Pancreas (tissue), 10 donors: ENCODE measurements at places on chromosomes 12 and 14. TPM values are rescaled to one million over a fixed set of nuclear protein-coding genes. Genes with fewer than 3 reads are reported as not detected.

BBS10 gene
- 2.2 TPM for total RNA-seq

CCDC175 gene
- not detected for total RNA-seq

RNF212B gene
- total RNA-seq: 0.12 TPM

HOXC9 gene
- total RNA-seq: not detected

CCND2 gene
- 70.5 TPM for total RNA-seq

NRIP2 gene
- 0.23 TPM for total RNA-seq

RERG gene
- 2.0 TPM for total RNA-seq

HOXC4 gene
- total RNA-seq: 0.23 TPM

FAM90A1 gene
- 0.44 TPM for total RNA-seq

PTCSC3 gene
- not detected for total RNA-seq

SCAF11 gene
- 40.8 TPM for total RNA-seq

ACRBP gene
- 1.9 TPM for total RNA-seq

IFT43 gene
- total RNA-seq: 11.4 TPM

PPP1R36 gene
- total RNA-seq: 4.5 TPM

FGF23 gene
- not detected for total RNA-seq

SLC6A12 gene
- 0.81 TPM for total RNA-seq

SLC6A15 gene
- not detected for total RNA-seq

OR4E2 gene
- not detected for total RNA-seq

GALNT16 gene
- total RNA-seq: 1.9 TPM

RAB15 gene
- total RNA-seq: 18.8 TPM
